ENCODE measurements at places on chromosomes 11 and 22.

- DNase-seq: no peak
Observed at GRCh38 chr22:48709453-48709852, 1118.2 kb downstream of the BRD1 start.

DNA sequence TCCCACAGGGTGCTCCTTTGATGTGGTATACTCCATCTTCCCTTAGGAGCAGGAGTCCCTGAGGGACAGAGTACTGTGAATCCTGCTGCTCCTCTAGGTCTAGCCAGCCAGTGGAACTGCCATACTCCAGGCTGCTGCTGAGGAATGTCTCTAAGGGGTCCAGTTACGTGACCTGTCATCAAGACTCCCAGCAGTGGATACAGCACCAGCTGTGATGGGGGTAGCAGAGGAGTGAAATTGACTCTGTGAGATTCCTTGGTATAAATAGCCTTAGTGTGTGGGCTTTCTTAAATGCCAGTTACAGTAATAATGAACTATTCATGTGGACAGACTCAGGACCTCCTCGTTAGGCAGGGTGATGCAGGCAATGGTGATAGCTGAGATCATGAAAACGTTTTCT lies 140.4 kb upstream of the LUZP2 start:
- no peak for DNase-seq

GRCh38 chr22:39132281-39132680 lies 20.2 kb downstream of the CBX7 start:
- no peak for DNase-seq

DNA sequence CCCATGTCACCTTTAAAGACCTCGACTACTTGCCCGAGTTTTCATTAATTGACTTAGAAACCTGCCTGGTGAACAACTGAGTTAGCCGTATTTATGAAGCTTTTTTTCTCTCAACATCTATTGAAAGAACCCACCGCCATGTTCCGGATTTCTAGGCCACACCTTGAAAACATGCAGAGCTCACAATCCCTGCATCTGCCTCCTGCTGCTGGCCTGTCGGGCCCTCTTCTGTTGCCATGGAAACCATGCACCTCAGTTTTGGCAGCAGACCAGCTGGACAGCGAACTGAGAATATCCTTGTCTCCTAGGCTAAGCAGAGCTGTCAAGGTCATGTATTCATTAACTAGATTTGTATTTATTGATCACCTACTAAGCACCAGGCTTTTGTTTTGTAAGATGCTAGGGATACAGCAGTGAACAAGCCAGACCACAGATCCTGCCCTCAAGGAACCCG lies 4.3 kb upstream of the PATZ1 start:
- DNase-seq: peak; percentile 90

GRCh38 chr11:120561286-120561685 lies 49.7 kb downstream of the GRIK4 start:
- no peak for DNase-seq

DNA sequence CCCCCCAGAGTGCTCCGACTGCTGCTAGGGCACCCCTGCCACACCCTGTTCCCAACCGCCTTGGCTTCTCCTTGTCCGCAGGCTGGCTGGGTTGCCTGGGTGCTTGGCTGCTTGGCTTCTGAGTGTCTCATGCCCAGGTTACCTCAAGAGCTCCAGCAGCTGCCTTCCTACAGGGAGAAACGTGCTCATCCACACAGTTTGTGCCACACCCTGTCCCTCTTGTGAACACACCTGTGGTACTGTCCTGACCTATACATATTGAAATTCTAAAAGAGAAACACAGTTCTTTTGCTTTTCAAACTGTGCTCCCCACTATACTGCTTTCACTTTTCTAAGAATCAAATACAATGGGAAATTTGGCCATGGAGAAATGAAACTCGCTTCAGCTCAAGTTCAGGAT lies 191.4 kb downstream of the DBX1 start:
- no peak for DNase-seq

- no peak for DNase-seq
Observed at GRCh38 chr11:100808904-100809491, 121.9 kb downstream of the ARHGAP42 start.

DNA sequence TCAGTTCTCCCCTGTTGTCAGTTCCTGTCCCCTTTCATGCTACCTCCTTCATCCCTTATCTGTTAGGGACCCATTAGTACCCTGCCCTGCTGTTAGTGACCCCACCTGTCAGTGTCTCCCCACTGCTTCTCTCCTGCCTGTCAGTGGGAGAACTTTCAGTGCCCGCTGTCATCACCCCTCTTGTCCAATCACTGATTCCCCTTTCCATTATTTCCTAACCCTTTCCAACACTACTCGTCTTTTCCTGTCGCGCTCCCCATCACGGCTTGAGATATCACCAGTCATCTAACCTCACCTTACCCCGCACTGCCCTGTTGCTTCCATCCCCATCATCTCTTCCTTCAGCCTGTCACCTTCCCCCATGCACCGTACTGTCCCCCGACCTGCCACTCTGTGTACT lies 4.0 kb downstream of the PPP6R2 start:
- DNase-seq: no peak

DNA sequence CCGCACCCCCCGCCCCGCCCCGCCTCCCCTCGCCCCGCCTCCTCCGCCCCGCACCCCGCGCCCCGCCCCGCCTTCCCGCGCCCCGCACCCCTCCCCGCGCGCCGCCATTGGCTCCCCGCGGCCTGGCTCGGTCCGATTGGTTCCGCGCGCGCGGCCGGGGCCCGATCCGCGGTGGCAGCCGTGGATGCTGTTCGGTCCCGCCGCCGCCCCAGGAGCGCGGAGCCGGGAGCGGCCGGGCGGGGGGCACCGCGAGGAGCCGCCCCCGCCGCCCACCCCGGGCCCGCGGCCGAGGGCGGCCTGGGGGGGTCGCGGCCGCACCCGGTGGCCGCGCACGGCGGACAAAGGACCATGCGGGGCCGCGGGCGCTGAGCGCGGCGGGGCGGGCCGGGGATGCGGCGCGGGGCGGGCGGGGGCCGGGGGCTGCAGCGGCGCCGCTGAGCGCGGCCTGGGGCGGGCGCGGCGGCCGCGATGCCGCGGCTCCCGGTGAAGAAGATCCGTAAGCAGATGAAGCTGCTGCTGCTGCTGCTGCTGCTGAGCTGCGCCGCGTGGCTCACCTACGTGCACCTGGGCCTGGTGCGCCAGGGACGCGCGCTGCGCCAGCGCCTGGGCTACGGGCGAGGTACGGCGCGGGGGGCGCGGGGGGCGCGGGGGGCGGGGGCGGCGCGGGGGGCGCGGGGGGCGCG lies at the start of gene B4GALNT4:
TSS of gene B4GALNT4 (plus strand) at position 164 of the 683 bp plus-strand sequence. CDS start at position 469, 305 bp downstream.
- peak; percentile 87 for DNase-seq

GRCh38 chr11:6283453-6284023 lies 23.9 kb downstream of the CCKBR start:
- DNase-seq: no peak

DNA sequence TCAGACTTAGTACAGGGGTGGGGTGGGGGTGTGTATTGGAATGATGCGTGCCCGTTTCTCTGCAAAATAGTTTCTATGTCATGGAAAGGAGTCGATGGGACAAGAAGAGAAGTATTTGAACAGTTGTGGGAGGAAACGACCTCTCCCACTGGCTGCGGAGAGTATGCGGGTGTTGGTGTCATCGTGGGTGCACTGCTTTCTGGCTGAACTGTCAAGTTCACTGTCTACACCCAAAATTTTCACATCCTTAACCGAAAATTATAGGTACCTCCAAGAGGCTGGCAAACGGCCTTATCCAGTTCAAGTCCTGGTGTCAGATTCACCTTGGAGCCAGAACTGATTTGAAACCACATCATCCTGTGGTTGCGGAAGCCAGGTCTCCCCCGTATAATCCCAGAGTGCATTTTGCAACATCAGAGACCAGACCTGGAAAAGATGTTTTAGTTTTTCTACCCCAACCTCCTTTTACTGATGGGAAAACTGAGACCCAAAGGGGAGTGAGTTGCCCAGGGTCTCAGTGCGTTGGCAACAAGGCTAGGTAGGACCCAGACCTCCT lies 497 bp upstream of the SSRP1 start:
- DNase-seq: no peak

- DNase-seq: no peak
Observed at GRCh38 chr11:210803-211180, 3.3 kb downstream of the RIC8A start.

GRCh38 chr11:19864141-19865140 lies 151.8 kb downstream of the NAV2 start:
- DNase-seq: no peak

DNA sequence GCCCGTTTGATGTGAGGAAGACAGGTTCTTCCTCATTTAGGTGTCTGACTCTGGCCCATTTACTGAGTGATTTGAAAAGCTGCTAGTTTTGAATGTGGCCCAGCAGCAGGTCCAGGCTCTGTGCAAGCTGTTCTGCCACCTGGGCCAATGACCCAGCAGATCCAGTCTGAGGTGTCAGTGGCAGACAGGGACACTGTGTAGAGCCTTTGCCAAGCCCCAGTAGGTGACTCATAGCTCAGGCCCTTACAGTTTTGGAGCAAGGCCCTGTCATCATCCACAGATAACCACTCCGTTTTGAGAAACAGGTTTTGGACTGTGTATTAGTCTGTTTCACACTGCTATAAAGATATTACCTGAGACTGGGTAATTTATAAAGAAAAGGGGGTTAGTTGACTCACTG lies 23.9 kb downstream of the TSPAN32 start:
- DNase-seq: no peak

- no peak for DNase-seq
Observed at GRCh38 chr11:26896719-26897118, 97.2 kb upstream of the FIBIN start.

- DNase-seq: peak; percentile 39
Observed at GRCh38 chr11:93585758-93586157, 42.6 kb upstream of the SMCO4 start.

DNA sequence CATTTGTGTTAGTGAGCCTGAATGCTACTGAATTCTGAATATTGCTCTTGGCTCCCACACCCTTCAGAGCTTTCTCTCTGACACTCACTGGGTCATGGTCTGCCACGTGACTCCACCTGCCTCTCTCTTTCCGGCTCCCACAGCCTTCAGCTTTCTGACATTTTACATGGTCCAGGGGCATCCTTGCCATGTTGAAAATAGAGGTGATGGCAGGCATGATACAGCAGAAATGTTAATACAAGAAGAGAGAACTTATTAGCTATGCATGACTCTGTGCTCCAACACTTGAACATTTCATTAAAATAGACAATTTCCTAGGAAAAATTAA lies 90.3 kb upstream of the CLDN5 start:
- no peak for DNase-seq

- DNase-seq: no peak
Observed at GRCh38 chr11:30938810-30939209, 352.7 kb upstream of the MPPED2 start.

- DNase-seq: no peak
Observed at GRCh38 chr11:113142508-113142907, 171.9 kb upstream of the TTC12 start.

- DNase-seq: no peak
Observed at GRCh38 chr11:71156301-71156700, 96.1 kb downstream of the SHANK2 start.

- DNase-seq: no peak
Observed at GRCh38 chr11:95792200-95792599, 1.9 kb downstream of the CEP57 start.

DNA sequence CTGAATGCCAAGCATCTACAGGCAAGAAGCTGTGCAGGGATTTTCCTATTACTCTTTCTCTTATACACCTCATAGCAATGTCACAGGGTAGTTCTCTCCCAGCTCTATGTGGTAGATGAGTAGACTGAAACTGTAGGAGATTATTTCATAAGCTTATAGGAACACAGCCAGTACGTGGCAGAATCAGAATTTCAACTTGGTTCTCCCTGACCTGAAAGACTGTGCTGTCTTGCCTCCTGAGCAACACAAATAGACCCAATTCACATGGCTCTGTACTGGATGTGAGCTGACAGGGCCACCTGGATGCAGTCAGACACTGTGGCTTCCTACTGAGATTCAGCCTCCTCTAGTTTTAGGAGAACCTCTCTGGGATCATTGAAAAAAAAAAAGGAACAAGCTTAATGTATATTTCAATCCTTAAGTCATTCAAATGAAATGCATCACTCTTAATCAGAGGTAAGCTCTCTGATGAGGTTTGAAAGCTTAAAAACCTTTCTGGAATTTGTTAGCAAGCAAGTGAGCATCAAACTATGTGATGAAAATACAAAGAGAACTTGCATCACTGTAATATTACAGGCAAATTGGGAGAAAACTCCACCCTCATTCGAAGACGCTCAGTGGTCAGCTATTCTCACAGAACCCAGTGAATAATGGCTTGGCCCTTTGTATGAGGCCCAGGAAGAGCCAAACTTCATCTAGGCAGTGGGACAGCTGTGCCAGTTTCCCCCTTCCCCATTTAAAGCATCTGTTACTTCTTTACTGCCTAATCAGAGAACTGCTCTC lies 1039.3 kb downstream of the NTM start:
- DNase-seq: no peak

DNA sequence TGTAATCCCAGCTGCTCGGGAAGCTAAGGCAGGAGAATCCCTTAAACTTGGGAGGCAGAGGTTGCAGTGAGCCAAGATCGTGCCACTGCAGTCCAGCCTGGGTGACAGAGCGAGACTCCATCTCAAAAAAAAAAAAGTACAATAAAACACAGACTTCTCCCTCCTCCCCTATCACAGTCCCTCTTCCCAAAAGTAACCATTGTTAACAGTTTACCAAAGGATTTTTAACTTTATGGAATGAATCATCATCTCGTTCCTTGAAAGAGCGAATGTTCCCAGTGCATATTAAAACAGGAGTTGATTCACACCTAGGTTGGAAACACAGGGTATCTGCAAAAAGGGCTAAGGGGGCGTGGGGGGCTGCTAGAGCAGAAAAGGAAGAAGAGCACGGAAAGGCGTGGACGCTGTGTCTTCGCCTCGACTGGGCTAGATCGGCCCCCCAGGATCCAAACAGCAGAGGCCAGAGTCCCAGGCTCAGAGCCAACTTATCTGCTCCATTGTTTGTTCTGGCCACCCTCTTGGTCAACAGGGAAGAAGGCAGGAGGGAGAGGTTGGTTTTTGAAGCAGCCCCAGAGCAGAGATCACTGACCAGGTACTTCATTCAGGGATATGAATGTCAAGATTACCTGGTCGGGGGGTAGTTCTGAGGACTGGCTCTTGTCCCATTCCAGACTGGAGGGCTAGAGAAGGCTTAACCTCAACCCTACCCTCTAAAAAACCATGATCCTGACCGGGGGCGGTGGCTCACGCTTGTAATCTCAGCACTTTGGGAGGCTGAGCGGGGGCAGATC lies 2.1 kb upstream of the AHNAK start:
- DNase-seq: no peak

GRCh38 chr11:24298146-24298545 lies 198.7 kb upstream of the LUZP2 start:
- no peak for DNase-seq

DNA sequence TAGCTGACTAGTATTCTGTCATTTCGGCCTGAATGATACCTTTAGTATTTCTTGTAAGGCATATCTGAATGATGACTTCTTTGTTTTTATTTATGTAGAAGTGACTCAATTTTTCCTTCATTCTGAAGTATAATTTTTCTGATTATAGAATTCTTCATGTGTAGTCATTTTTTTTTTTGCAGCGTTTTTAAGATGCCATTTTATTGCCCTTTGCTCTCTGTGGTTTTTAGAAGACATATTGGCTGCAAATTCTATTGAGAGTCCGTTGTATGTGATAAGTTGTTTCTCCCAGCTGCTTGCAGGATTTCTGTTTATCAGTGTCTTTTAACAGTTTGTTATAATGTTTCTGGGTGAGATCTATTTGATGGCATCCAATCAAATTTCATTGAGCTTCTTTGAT lies 1224.8 kb downstream of the JRKL start:
- DNase-seq: no peak
